Head of caudate nucleus (tissue), 42 donors: ENCODE measurements at places on chromosomes 6 and 20.

GRCh38 chr20:51554538-51555165, 12.1 kb upstream of the NFATC2 start:
- DNase-seq = no peak

GRCh38 chr6:161215193-161215592, 58.7 kb downstream of the AGPAT4 start:
- DNase-seq = no peak

GRCh38 chr6:153602401-153602800, 436.6 kb upstream of the OPRM1 start:
- no peak for DNase-seq

DNA sequence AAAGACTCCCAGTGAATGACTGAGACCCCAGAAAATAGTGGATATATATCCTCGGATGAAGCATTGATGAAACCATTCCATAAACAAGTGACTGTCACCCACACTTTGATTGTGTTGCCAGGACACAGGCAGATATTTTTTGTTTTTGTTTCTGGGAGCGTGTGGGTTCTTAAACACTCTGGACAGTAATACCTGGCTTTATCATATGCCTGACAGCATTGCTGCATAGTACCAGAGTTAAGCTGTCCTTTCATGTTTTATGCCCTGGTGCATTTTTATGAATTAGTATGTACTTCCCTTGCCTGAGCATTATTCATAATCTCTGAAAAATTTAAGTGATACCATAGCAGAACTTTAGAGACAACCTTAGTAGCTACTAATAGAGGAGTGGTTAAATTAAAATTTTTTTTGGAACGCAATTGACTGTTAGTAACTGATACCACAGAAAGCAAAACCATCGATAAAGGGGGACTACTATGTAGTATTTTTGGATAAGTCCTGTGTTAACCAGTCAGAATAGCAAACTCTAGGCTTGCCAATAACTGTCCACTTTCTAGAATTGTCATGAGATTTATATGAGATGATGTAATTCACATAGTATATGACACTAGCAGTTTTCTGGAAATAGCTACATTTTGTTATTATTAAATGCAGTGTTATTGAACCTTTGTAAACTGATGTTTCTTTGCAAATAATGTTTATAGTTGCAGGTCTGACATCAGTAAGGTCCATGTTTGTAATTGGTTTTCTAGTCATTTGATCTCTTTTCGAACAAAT, 30.4 kb downstream of the SENP6 start:
- DNase-seq = no peak

DNA sequence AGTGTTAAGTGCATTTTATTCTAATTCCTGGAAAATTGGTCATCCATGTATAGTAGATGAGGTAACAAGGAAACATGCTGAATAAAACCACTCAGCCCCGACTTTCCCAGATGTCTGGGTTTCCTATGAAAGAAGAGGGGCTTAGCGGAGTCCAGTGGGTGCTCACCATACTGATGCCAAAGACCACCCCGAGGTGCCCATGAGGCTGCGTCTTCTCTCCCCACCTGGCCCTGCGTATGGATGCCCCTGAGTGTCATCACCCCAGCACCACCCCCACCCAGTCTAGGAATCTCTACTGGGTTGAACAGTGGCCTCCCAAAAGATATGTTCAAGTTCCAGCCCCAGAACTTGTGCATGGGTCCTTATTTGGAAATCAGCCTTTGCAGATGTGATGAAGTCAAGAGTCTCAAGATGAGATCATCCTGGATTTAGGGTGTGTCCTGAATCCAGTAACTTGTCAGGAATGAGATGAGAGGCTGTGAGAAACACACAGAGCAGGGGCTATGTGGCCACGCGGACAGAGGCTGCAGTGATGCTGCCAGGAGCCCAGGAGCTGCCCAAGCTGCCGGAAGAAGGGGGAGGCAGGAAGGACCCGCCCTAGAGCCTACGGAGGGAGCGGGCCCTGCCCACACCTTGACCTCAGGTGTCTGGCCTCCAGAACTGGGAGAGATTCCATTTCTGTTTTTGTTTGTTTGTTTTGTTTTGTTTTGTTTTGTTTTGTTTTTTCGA, 124.6 kb upstream of the CDH4 start:
- no peak for DNase-seq

DNA sequence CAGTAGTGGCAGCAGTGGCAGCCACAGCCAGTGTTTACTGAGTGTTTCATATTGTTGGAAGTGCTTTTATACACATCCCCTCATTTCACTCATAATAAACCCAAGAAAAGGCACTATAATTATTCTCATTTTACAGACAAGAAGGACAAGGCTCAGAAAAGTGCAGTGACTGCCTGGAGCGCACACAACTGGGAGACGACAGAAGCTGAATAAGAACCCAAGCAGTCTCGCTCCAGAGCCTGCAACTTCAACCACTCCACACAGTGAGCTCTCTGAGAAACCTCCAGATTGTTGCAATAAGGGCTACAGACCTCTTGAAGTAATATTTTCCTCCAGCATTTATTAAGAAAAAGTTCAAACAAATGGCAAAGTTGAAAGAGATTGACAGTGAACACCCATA, 76.9 kb downstream of the PLCG1 start:
- no peak for DNase-seq

GRCh38 chr6:169975701-169976100, 224.3 kb downstream of the ERMARD start:
- no peak for DNase-seq

DNA sequence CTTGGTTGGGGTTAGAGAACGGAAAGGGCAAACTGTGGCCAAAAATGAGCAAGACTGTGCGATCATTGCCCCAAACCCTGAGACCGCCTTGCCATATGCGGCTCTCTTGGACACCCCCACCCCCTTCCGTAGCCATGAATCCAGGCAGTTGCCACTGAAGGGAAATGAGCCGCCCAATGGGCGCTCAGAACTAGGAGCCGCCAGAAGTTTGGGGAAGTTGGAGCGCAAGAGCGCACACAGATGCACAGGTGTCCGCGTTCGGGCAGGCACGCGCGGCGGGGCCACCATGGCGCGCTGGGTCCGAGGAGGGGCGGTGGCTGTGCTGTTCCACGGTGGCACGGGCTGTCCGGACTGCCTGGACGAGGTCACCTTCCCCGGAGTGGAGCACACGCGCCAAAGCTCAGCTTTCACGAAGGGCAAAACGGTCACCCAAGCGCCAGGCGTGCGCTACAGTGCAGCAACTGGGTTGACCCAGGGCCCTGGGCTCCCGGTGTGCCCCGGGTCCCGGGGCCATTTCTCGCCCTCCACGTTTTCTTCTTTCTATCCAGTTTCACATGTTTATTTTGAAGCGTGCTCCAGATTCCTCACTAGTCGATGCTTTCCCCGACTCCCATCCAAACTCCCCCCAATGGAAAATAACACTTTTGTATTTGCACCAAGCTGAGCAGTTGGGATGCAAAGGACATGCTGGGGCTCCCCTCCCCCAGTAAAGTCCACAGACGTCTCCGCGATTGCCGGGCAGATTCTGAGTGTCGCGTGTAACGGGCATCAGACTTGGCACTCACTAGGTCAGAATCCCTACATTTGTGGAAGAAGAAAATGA, 906 bp upstream of the PDE10A start:
- DNase-seq = no peak

DNA sequence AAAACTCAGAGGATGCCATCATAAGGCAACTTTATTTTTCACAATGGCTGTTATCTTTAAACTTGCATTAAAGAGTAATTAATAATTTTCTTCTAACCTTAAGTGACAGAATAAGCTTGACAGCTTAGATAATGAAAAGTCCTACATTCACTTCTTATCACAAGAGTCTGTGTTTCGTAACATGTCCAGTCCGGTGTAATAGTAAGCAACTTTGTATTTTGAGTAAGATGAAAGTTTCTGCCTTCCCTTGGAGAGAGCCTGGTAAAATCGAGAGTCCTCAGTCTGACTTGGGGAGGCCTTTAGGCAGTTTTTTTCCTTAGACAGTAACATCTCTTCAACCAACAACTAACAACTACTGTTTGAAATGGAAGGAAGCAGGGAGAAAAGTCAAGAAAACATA, 195.6 kb downstream of the GRM1 start:
- DNase-seq = no peak

- DNase-seq = no peak
Observed at GRCh38 chr20:33175123-33175522, 7.2 kb downstream of the BPIFA2 start.

DNA sequence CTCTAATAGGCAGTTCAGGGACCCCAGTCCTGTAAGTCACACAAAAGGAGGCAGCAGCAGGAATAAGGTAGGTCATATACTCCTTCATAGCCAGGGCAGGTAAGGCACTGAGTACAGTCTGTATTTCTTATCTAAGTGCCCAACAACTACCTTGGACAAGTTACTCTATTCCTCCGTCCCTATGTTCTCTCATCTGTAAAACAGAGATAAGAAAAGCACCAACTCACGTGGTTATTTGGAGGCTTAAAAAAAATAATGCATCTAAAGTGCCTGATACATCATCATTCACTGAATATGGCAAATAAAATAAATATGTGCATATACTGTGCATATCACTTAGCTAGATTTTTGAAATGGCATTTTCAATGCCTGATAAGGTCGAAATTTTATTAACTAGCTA, 298.1 kb upstream of the CDYL start:
- DNase-seq = no peak
